CD4-positive, alpha-beta T cell treated with Interleukin-4 for 1 hour (primary cell): ENCODE measurements at places on chromosomes 1 and 21.

- no peak for DNase-seq
Measured at GRCh38 chr1:188017921-188018320, 1189.2 kb downstream of the PLA2G4A start.

DNA sequence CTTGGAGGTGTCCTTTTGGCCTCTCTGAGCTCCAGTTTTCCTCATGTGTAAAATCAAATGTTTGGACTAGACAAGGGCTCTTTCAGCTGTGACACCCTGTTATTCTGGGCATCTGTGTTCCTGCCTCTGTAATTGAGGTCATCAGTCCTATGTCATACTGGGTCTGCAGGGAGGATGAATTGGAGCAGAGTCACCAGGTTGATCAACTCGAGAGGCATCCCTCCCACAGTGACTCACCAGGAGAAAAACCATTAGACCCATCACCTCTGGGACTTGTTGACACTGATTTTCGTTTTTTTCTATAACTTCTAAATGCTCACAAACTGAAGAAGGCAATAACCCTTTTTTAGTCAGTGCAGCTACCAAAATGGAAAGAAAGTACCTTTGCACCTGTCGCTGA, 82.2 kb downstream of the ST6GALNAC5 start:
- DNase-seq = no peak

GRCh38 chr21:39613041-39613934, 548 bp downstream of the B3GALT5 start:
- DNase-seq = no peak

DNA sequence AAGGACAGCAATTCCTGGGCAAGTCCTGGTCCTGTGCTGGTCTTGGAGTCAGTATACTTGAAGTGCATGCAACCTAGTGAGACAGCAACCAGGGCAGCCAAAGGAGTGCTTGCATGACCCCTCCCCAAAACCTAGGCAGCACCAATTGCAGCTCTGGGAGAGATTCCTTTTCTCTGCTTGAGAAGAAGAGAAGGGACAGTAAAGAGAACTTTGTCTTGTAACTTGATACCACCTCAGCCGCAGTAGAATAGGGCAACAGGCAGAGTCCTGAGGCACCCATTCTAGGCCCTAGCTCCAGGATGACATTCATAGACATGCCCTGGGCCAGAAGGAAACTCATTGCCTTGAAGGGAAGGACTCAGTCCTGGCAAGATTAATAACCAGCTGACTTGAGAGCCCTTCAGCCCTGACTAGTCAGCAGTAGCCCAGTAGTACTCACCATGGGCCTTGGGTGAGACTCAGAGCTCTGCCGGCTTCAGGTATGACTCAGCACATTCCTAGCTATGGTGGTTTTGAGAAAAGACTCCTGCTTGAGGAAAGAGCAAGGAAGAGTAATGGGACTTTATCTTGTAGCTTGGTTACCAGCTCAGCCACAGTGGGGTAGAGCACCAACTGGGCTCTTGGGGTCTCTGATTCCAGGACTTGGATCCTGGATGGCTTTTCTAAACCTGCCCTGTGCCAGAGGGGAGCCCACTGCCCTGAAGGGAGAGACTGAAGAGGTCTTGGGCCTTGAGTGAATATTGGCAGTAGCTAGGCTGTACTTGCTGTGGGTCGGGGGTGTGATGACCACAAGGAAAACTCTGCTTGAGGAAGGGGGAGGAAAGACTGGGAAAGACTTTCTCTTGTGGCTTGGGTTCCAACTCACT, 51.7 kb upstream of the ACADM start:
- no peak for DNase-seq

- DNase-seq = no peak
Measured at GRCh38 chr21:17334484-17334883, 178.4 kb upstream of the CXADR start.

GRCh38 chr21:43717967-43718871, 710 bp upstream of the PDXK start:
- DNase-seq = no peak

DNA sequence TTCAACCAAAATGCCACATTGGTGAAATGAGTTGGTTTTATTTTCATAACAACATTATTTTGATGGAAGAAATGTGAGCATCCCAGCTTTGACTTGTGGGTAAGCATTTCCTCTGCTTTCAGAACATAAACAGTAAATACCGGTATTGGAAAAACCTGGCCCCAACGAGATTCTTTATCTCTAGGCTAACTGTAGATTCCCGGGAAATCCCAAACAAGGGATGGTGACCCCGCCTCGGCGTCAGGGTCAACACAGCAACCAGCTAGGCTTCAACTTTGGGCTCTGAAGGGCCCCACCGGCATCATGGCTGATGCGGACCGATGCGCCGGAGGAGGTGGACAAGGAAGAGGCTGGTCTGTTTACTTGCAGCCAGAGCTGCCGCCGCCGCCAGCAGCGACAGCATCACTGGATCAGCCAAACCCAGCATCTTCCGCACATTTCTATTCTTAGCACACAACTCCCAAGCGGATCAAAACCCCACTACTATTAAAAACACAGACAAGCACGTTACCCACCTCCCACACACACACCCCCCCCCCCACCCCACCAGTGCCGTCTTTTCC, 1.1 kb downstream of the AKT3 start:
- DNase-seq = no peak

- no peak for DNase-seq
Measured at GRCh38 chr1:70284366-70284765, 63.2 kb downstream of the SRSF11 start.
